ENCODE measurements at places on chromosomes 7 and 10.

DNA sequence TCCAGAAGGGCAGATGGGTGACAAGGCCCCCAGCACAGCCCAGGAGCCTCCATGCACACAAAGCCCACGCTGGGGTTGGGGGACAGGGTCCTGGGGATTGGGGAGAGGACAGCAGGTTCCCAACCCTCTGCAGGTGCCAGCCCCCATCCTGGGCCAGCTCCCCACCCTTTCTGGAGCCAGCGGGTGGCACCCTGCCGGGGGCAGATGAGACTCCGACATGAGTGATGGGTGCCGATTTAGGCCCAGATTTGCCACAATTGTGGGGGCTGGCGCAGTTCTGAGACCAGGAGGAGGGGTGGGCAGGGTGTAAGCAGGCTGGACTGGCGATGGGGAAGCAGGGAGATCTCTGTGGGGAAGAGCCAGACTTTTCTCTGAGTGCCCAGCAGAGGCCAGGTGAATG is 49.3 kb upstream of the SLF2 start:
- DNase-seq, result no peak

GRCh38 chr10:122181041-122181732 is 89.9 kb upstream of the BTBD16 start:
- DNase-seq, result no peak

- no peak for DNase-seq
Measured at GRCh38 chr7:23971031-23971430, 261.0 kb downstream of the STK31 start.

DNA sequence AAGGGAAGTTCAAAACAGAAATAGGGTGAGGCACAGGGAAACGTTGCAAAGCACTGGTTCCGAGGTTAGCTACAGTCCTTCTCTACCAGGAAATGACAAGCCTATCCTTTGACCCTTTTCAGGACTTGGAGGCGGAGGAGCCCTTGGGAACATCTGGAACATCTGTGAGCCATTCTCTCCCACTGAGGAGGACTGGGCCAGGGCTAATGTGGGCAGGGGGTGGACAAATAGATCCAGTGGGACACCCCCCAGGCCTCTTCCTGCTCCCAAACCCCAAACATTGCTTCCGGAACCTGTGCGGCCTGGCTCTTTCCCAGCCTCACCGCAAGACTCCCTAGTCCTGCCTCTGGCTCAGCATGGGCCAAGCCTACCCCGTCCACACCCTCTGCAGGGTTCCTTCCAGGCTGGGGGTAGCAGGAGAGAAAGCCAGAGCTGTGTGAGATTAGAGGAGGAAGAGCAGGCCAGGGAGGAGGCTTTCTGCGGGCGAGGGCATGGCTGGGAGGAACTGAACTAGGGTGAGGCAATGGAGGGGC is 36.5 kb downstream of the GHRHR start:
- no peak for DNase-seq

DNA sequence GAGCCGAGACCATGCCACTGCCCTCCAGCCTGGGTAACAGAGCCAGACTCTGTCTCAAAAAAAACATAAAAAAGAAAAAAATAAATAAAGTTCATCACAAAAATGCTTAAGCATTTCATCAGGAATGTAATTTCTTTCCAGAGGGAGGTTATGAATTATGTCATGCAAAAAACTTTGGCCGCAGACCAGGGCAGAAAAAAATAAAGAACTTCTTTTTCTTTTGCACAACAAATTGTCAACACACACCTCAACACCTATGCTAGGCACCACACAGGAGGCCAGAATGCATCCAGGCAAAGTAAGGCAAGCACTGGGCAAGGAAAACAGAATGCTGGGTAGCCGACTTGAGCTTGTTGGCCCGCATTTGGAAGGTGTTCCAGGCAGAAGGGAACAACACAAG is 3.9 kb downstream of the C10orf62 start:
- no peak for DNase-seq

GRCh38 chr10:29163746-29164145 is 125.1 kb upstream of the LYZL1 start:
- DNase-seq, result no peak

All from GM12864 (cell line).